NK-92 treated with Interleukin-12 subunit alpha and Interleukin-12 subunit beta, amount 100 ng/mL, for 24 hours (cell line): ENCODE measurements at places on chromosomes 13 and 19.

DNA sequence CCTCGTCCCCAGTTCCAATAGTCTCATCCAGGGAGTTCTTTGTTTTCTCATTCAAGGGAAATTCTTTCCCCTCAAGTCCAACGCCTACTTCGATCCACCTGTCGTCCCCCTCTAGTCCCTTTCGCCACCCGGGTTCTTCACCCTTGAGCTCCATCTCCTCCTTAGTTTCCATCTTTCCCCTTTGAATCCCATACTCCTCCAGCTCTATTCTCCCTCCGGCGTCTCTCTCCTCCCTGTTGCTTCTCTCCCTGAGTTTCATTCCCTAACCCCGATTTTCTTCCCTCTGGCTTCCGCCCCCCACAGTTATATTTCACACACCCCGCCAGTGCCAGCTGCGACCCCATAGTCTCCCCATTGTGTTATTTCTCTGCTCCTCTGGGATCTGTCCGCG, 628 bp upstream of the SLC17A7 start:
- DNase-seq, result no peak

- no peak for DNase-seq
Observed at GRCh38 chr13:95185851-95186250, 115.4 kb downstream of the ABCC4 start.

- no peak for DNase-seq
Observed at GRCh38 chr13:48731957-48732569, 78.3 kb downstream of the CYSLTR2 start.

GRCh38 chr13:40170091-40170490, 496.4 kb downstream of the FOXO1 start:
- no peak for DNase-seq

DNA sequence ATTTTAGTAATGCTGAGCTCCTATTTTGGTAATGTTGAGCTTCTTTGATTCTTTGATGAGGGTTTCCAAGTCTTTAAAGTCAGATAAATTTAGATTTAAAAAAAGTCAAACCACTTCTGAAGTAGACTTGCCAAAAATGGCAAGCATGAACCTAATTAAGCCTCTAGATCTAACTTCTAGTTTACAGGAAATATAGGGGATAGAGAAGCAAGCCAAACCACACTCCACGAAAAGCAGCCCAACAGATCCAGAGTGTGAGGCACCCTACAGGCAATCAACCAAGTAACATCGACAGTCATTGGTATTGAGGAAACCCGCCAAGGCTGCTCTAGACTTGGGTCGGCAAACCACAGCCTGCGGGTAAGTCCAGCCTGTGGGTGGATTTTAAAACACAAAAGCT, 3.7 kb downstream of the GGACT start:
- DNase-seq, result no peak

- DNase-seq, result no peak
Observed at GRCh38 chr13:76379341-76380105, 506.7 kb downstream of the KCTD12 start.

DNA sequence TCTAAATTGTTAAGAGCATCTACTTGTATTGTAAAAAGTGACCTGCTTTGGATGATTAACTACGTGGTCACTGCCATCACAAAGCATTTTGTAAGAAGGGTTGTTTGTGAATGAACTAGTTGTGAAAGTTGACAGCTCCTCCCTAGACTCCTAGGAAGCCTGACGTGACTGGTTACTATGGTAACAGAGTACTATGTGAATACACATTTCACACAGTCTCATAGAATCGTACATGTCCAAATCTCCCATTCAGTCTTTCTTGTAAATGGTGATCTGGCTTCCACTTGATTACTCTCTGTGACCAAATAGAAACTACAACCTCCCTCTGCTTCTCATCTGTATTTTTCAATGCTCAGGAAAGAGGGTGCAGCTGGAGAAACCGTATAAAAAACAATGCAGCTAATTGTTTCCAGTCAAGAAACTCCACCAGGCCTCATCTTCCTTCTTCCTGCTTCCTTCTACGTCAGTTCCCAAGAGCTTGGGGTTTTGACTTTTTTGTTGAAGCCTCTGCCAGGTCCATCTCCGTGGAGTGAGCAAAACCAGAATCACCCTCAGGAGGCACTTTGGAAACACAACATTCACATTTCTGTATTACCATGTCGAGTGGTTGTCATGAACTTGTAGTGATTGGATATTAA, 83.4 kb downstream of the GPC6 start:
- DNase-seq, result no peak

DNA sequence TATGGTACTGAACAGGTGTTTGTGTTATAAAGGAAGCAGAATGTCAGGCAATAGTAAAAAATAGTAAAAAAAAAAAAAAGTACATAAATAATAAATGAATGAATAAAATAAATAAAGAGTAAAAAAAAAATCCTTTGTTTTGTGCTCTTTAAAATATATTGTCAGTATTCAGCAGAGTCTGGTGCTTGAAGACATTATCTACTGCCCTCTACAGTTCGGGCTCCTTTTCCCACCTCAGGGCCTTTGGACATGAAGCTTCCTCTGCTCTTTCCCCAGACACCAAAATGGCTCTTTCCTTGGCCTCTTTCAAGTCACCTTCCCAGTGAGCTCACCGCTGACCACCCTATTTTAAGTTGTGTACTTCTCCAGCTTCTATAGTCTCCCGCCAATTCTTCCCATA, 137.5 kb downstream of the TNFRSF19 start:
- DNase-seq, result no peak

GRCh38 chr19:49730166-49730565, 32.9 kb downstream of the TSKS start:
- no peak for DNase-seq

- no peak for DNase-seq
Observed at GRCh38 chr13:29578300-29579085, 17.0 kb downstream of the SLC7A1 start.

DNA sequence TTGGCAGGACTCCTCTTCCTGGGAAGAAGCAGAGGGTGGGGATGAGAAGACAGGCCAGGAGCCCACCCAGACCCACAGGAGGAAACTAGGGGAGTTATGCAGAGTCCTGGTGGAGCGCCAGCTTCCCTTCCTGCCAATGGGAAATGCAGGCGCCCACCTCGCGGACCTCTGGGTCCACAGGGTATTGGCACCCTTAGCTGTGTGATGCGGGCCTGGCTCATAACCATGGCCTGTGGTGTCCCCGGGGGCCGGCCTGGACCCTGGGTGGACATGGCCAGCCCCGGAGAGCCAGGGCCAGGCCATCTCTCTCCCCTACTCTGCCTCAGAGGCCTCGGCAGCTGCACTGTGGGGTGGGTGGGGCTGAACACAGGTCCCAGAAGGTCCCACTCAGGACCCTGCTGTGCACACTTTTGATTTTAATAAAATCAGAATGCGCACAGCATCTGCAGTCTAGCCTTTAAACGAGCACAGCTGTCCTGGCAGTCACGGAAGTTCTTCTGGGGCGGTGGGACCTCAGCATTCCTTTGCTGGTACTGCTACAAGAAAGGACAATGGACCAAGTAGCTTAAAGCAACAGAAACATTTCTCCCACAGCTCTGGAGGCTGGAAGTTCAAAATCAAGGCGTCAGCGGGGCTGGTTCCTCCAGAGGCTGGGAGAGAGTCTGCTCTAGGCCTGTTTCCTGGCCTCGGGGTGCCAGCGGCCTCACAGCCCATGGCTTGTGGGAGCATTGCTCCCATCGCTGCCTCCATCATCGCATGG, 1.8 kb downstream of the F10 start:
- DNase-seq, result no peak

DNA sequence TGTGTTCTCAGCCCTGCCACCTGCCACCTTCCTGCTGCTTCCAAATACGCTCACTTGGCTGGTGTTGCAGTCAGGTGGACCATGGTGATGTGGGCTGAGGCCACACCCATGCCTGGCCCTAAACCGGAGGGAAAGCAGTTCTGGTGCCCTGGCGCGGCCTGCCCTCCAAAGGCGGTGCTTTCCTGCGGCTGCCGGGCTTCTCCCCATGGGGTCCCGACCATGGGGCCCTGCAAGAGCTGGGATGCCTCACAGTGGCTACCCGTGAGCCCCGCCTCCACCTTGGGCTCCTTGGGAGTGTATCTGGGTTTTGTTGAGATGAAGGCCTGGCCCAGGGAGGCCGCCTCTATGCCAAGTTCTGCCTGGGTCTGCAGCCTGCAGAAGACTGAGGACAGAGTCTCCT, 73.7 kb downstream of the ERICH6B start:
- DNase-seq, result no peak

DNA sequence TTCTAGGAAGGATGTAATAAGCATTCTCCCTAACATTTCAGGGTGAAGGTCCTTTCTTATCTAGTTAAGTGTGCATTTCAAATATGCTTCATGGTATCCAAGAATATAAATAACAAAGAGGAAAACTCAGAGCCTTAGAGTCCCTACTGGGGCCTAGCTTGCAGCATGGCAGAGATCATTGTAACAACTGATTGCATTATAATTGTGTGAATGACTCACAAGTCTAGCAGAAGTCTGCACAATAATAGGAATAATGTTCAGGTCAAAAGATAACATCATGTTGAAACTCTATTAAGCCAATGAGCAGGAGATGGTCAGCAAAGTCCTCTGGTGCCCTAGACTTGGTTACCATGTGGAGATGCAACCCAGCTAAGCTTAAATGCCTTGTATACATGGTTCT, 3.4 kb downstream of the POSTN start:
- no peak for DNase-seq

- no peak for DNase-seq
Observed at GRCh38 chr19:12574036-12574435, 22.8 kb upstream of the ZNF564 start.

GRCh38 chr13:102369302-102369701, 32.5 kb downstream of the FGF14 start:
- no peak for DNase-seq

GRCh38 chr13:112842343-112842856, 126.6 kb upstream of the MCF2L start:
- no peak for DNase-seq

GRCh38 chr13:100338275-100338674, 249.4 kb downstream of the PCCA start:
- DNase-seq, result no peak

GRCh38 chr13:75689686-75690085, 53.6 kb downstream of the LMO7 start:
- DNase-seq, result no peak

DNA sequence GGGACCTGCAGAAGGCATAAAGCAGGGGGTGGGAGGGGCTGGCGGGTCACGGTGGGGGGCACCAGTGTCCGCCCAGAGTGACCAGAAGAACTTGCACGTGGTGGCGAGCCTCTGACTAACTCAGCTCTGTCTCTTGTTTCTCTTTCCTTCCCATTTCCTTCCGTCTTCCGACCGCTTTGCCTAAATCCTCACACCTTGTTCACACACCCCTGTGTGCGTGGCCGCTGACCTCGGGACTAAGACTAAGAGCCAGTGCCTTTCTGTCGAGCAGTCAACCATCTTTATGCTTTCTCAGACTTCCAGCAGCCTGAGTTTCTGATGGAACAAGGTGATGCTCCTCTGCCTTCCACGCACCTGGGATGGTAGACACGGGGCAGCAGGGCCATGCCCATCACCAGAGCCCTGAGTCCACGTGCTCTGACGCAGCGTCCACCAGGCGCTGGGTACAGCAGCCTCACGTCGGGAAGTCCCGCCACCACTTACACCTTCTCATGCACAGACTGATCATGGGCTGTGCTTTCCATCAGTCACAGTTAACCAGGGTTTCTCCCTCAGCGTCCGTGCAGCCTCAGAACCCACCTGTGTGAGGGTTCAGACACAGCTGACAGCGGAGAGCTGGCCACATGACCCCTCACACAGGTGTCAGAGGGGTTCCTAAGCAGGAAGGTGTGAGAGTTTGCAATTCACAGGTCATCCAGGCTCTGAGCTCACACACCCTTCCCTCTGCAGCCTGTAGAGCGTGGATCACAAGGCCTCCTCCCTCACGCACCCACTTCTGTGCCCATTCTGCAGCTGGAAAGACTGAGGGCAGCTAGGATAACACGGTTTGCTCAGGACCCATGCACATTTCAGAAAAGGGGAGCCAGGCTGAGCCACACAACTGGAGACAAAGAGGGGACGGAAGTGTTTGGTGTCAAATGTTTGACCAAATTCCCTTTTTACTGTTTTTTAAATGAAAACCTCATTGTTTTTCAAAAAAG, 90.7 kb upstream of the MCF2L start:
- no peak for DNase-seq

DNA sequence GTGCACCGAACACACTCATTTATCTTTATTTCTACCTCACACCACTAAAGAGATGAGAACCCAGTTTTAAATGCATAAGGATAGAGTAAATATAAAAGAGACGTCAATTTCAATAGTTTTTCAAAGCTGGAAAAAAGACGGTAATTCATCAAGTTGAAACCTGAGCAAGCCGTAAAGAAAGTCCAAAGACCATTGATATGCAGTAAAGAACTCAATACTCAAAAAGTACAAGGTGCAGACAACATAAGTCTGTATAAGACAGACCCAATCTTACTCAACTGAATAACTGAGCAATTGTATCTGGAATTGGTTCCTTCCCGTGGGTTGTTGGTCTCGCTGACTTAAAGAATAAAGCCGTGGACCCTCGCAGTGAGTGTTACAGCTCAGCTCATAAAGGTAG, 82.1 kb downstream of the SERP2 start:
- no peak for DNase-seq

- no peak for DNase-seq
Observed at GRCh38 chr19:31674503-31675192, 325.4 kb upstream of the TSHZ3 start.

- no peak for DNase-seq
Observed at GRCh38 chr13:59000770-59001169, 1163.0 kb downstream of the DIAPH3 start.

DNA sequence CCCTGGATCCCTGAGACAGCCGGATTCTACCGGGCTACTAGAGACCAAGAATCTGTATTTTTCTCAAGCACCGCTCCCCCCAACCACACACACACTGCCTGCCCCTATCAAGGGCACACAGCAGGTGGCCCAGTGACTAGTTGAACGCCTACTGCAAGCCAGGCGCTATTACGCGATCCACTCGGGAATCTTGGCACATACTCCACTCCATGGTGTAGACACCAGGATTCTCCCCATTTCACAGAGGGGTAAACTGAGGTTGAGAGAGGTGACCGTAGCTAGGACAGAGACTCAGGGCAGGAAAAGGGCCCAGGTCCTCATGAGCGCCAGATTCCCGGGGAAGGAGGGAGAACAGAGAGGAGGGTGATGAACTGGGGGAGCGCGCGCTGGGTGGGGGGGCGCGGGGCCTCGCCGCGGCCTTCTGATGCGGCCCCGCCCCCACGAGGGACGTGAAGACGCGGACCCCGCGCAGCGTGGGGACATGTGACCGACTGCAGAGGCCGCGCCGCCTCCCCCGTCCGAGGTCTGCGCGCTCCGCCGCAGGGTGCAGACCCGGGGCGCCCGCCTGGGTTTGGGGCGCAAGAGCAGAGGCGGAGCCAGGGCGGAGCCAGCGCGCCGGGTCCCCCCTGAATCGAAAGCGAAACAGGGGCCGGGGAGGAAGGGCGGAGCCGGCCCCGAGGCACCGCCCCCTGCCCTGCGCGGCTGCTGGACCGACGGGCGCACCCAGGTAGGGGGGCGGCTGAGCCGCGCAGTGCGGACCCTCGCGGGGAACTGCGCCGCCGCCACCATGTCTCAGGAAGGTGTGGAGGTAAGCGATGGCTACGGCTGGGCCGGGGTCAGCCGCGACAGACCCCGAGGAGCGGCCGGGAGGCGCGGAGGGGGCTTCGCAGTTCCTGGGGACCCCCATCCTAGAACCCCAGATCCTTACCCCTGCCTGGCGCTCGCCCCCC, at the start of gene SHFL:
SHFL (plus strand) TSS at position 677 of the 950 bp plus-strand sequence; CDS start at position 788, 111 bp downstream.
- peak; percentile 79 for DNase-seq
